ENCODE measurements at places on chromosomes 4 and X. TPM values are rescaled to one million over a fixed set of nuclear protein-coding genes. Genes with fewer than 3 reads are reported as not detected.

SHROOM4 gene
- not detected for polyA plus RNA-seq

UGT2B10 gene
- polyA plus RNA-seq: not detected

PABPC1L2B gene
- polyA plus RNA-seq: not detected

SMIM10L2A gene
- polyA plus RNA-seq: 0.07 TPM

UBE2K gene
- 88.6 TPM for polyA plus RNA-seq

COX7B2 gene
- 0.22 TPM for polyA plus RNA-seq

GRCh38 chr4:145153904-145154298 is 26.5 kb downstream of the OTUD4 start:
- H3K36me3 ChIP-seq: peaks cover 87% of the 10 kb centered on the region
- no peak overlapping the region for H3K27ac ChIP-seq
- no peaks in the 10 kb centered on the region for H3K4me1 ChIP-seq
- no peak for DNase-seq
- H3K27me3 ChIP-seq: no peaks in the 10 kb centered on the region
- H3K4me3 ChIP-seq: no peak overlapping the region

DNA sequence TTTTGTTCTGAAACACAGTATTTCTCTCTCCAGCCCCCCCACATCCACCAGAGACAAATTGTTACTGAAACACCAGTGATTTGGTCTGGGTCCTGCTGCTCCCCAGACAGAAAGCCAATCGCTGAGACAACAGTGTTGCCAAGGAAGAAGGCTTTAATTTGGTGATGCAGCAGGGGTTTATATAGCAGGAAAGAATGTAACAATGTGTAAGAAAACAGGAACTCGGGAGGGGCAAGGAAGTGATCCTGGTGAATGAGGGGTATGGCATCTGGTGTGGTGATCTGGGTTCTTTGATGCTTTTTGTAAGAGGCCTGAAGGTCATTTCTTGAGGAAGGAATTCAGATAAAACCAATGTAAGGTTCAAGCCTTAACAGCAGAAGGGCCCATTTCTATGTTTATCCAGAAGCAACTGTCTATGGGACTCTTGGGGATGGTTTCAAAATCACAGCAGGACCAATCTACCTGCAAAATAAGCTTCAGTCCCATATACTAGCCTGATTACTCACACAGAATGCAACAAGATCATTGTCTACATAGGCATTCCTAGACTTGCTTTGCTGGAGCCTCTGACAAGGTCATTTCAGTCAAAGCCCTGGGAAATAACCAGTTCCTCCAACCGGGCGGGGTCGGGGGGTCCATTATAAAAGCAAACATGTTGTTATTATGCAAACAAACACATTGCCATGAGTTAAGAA is 445.2 kb upstream of the ZFP42 start:
- H3K4me1 ChIP-seq: no peaks in the 10 kb centered on the region
- no peaks in the 10 kb centered on the region for H3K36me3 ChIP-seq
- no peak overlapping the region for H3K4me3 ChIP-seq
- H3K27ac ChIP-seq: no peak overlapping the region

GRCh38 chr4:40306976-40307375 is 28.2 kb upstream of the CHRNA9 start:
- no peaks in the 10 kb centered on the region for H3K27me3 ChIP-seq
- no peaks in the 10 kb centered on the region for H3K36me3 ChIP-seq
- peaks cover under 1% of the 10 kb centered on the region for H3K4me1 ChIP-seq
- DNase-seq: no peak
- no peak overlapping the region for H3K4me3 ChIP-seq
- H3K27ac ChIP-seq: no peak overlapping the region

DNA sequence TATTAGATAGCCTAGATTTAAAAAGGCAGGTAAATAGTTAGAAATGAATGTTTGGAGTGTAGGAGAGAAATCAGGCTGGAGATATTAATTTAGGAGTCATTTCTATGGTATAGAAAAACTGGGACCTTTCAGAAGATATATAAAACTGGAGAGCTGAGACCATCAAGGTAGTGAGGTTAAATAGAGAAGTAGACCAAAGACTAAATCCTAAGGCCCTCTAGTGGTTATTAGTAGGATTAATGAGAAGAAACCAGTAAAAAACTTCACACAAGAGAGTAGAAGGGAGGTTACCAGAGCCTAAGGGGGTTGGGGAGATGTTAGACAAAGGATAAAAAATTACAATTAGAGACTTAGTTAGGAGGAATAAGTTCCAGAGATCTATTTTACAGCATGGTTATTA is 351.0 kb upstream of the SPANXN1 start:
- no peaks in the 10 kb centered on the region for H3K27me3 ChIP-seq
- H3K27ac ChIP-seq: no peak overlapping the region
- no peaks in the 10 kb centered on the region for H3K4me1 ChIP-seq
- DNase-seq: no peak
- H3K36me3 ChIP-seq: no peaks in the 10 kb centered on the region
- H3K4me3 ChIP-seq: no peak overlapping the region

DNA sequence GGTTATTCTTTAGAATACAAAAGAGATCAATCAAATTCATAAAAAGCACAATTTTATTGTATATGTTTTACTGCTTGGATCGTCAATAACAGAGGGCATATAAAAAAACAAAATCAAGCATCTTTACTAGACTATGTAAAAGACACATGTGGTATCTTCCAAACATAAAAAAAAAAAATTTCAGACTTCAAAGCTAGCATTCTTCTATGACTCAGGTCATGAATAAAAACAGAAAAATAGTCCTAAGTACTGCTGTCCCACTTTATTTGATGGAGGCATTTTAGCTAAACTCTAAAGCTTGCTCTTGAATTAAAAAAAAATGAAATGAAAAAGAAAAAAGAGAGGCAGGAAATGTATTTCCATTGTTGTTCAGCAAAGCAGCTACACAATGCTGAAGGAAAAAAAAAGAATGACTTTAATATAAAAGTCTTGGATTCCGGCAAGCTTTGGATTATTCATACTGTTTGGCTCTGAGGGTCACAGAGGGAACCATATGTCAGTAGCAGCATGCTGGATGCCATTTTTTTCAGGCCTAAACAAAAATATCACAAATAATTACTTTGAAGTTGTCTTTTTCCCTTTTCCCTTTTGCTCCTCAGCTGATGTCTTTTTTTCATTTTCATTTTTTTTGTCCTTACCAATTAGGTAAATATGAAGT is 249.1 kb upstream of the DIAPH2 start:
- H3K36me3 ChIP-seq: no peaks in the 10 kb centered on the region
- no peak overlapping the region for H3K27ac ChIP-seq
- no peak overlapping the region for H3K4me3 ChIP-seq
- H3K27me3 ChIP-seq: no peaks in the 10 kb centered on the region

DNA sequence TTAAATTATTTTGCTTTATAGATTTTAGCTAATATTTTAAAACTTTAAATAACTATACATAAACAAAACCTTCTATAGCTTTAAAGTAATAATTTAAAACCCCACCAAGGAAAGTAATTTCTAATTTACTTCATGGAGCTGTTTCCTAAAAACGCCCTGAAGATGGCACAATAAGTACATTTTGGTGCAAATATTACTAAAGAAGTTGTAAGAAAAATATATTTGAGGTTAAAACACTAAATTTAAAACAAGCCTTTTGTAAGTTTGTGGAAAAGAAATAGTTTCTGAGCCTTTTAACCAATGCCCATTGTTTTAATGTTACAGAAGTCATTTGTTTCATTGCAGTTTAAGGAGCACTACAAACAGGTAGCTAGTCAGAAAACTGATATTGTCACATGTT is 137.4 kb upstream of the AGA start:
- no peaks in the 10 kb centered on the region for H3K36me3 ChIP-seq
- DNase-seq: no peak
- H3K4me1 ChIP-seq: no peaks in the 10 kb centered on the region
- H3K4me3 ChIP-seq: no peak overlapping the region

DNA sequence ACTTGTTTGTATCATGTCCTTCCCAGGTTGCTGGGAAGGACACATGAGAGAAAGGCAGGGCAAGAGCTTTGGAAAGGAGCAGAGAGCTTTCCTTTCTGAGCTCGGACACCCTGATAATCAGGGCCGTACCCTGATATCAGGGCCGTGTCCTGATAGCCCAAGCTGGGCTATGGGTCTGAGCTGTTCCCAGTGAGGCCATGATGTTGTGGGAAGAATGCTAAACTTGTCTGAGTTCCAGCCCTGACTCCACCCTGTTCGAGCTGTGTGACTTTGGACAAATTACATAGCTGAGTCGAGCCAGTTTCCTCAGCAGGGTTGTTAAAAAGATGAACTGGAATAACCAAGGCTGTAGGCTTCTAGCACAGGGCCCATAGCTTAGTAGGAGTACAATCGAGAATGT is 3.3 kb upstream of the CXCR3 start:
- H3K27ac ChIP-seq: no peak overlapping the region
- DNase-seq: no peak
- no peaks in the 10 kb centered on the region for H3K36me3 ChIP-seq
- H3K4me1 ChIP-seq: peaks cover 10% of the 10 kb centered on the region

DNA sequence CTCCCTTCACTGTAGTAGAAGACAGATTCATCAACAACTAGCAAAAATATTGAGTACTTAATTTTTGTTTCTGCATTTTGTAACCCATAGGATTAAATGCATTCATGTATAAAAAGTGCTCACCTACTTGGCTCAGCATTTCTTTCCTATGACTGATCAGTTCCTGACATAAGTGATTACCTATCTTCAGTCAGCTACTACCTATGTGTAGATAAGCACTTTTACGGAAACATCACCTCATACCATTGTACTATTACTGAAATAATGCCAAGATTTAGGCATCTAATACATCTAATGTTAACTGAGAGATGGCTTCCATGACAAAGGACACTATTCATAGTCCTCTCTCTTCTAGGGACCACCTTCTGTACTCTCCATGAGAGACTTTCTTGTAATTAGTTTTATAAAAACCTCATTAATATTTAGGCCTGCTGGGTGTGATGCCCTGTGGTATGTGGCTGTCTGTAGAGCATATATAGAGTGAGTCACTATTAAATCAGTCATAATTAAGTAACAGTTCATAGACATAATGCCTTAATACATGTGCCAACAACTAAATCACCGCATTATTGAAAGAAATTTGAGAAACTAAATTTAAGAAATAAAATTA is 147.0 kb downstream of the PDGFC start:
- no peaks in the 10 kb centered on the region for H3K27me3 ChIP-seq
- H3K36me3 ChIP-seq: no peaks in the 10 kb centered on the region
- H3K27ac ChIP-seq: no peak overlapping the region
- no peaks in the 10 kb centered on the region for H3K4me1 ChIP-seq
- no peak overlapping the region for H3K4me3 ChIP-seq

DNA sequence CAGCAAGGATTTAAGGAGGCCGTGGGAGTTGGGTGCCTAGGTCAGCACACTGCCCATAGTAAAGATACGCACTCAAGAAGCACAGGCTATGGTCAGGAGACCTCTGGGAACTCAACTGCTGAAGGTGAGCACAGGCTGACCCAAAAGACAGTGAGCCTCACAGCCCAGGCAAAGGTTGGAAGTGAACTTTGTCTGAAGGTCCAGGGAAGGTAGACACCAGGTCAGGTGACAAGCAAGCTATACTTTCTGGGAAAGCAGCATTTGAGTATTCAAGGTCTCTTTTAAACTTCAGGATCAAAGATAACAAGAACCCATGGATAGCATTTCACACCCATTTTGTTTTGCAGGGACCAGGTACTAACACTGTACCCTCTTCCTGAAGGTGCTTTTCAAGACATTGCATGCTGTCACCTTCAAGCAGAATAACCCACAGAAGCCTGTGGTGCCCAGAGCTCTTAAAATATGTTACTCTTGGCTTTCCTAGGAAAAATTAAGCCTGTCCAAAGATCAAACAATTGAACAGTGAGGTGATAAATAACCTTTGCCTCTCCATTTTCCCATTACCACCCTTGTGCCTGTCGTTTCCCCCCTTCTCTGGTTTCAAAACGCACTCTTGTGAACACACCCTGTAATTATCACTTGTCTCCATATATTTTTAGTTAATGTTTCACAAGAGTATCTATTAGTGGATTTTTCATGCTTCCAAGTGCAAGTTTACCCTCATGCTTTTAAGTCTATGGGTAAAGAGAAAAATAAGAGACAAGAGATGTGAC is 3.4 kb upstream of the S100G start:
- no peak overlapping the region for H3K27ac ChIP-seq
- no peaks in the 10 kb centered on the region for H3K27me3 ChIP-seq
- H3K4me3 ChIP-seq: no peak overlapping the region
- no peaks in the 10 kb centered on the region for H3K36me3 ChIP-seq

GRCh38 chr4:134533068-134533467 is 331.5 kb upstream of the PABPC4L start:
- no peak overlapping the region for H3K4me3 ChIP-seq
- H3K27ac ChIP-seq: no peak overlapping the region
- H3K36me3 ChIP-seq: no peaks in the 10 kb centered on the region
- no peaks in the 10 kb centered on the region for H3K27me3 ChIP-seq

DNA sequence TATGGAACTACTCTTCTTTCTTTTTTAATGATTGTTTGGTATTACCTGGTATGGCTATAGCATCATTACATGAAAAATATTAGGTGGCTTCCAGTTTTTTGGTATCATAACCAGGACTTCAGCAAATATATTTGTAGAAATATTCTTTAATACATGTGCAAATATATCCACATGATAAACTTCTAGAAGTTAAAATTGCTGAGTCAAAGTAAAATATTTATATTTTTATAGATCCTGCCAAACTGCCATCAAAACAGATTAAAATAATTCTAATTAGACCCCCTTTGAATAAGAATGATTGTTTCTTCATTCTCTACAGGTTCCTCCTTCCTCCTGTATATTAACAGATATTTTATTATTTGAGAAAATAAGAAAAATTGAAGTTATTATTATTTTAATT is 708.5 kb upstream of the INTU start:
- H3K27ac ChIP-seq: no peak overlapping the region
- peaks cover 23% of the 10 kb centered on the region for H3K36me3 ChIP-seq
- H3K4me3 ChIP-seq: no peak overlapping the region
- no peaks in the 10 kb centered on the region for H3K27me3 ChIP-seq
- no peak for DNase-seq
- H3K4me1 ChIP-seq: no peaks in the 10 kb centered on the region

GRCh38 chr4:115675719-115676118 is 562.3 kb upstream of the NDST4 start:
- H3K27ac ChIP-seq: no peak overlapping the region
- no peak for DNase-seq
- no peaks in the 10 kb centered on the region for H3K4me1 ChIP-seq
- H3K27me3 ChIP-seq: no peaks in the 10 kb centered on the region
- H3K36me3 ChIP-seq: no peaks in the 10 kb centered on the region

GRCh38 chr4:79625361-79625760 is 217.3 kb upstream of the GK2 start:
- no peak overlapping the region for H3K27ac ChIP-seq
- DNase-seq: no peak
- no peaks in the 10 kb centered on the region for H3K27me3 ChIP-seq
- H3K4me1 ChIP-seq: peaks cover 9% of the 10 kb centered on the region
- H3K4me3 ChIP-seq: no peak overlapping the region

- H3K36me3 ChIP-seq: no peaks in the 10 kb centered on the region
- DNase-seq: no peak
- no peaks in the 10 kb centered on the region for H3K4me1 ChIP-seq
These were observed 2.7 kb upstream of the RTL3 start for GRCh38 chrX:78661836-78662235.

DNA sequence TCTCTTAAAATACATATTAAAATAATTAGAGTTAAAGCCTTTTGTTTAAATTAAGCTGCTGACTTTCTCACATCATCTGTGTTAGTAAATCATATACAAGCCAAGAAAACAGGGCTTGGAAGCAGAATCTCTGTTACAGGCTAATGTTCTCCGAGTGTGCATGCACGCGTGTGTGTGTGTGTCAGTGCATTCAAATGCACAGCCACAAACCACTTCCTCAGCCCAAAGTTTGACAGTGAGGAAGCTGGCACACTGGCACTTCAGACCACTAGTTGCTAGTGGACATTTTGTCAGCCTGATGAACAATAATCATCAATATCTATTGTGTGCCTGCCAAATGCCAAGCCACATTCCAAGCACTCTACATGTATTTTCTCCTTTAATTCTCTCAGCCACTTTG is 5.6 kb downstream of the MAOB start:
- no peak for DNase-seq
- H3K36me3 ChIP-seq: no peaks in the 10 kb centered on the region
- H3K27me3 ChIP-seq: peaks cover 9% of the 10 kb centered on the region
- H3K4me1 ChIP-seq: no peaks in the 10 kb centered on the region
- no peak overlapping the region for H3K4me3 ChIP-seq

Measured in K562 (cell line).